Effector memory CD4-positive, alpha-beta T cell (primary cell): ENCODE measurements at places on chromosomes 16 and 17.

GRCh38 chr17:74682028-74682427, 30.7 kb downstream of the CD300LF start:
- no peak for DNase-seq

GRCh38 chr16:85216522-85217375, 104.5 kb upstream of the CIBAR2 start:
- no peak for DNase-seq

DNA sequence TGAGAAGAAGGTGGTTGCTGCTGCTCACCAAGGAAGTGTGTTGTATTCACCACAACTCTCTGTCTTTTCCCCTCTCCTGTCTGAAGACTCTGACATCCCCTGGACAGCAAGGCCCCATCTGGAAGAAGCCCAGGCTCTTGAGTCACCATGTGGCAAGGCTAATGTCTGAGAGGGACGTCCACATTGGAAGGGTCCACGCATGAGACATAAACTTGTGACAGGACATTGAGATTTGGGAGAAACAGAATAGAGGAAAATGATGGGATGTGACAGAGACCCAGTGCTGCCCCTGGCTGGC, 176.5 kb downstream of the IRF8 start:
- no peak for DNase-seq

- DNase-seq = no peak
These were observed 37.7 kb upstream of the CCDC182 start for GRCh38 chr17:57782647-57783337.

GRCh38 chr16:81497690-81498089, 53.1 kb downstream of the CMIP start:
- DNase-seq = no peak

DNA sequence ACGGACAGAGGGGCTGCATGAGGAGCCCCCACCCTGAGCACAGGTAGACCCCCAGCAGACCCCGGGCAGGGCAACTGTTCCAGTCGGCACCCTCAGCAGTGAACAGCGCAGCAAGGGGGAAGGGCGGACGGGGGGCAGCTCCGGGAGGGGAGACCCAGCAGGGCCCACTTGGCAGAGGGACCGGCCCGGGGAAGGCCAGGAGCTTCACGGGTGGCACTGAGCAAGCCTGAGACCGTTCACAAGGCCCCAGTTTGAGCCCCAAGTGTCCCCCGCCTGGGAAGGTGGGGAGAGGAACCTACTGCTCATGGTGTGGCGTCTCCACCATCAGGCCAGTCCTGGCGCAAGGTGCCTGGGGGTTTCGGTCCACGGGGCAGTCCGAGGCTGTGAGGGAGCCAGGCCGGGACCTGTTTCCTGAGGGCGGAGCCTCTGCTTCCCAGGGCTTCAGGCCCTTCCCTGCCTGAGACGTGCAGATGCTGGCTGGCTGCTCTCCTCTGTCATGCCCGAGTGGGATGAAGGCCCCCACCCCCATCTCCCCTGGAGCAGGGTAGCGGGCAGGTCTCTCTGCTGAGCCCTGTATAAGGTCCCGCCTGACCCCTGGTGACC, 54.4 kb upstream of the GNG13 start:
- DNase-seq = no peak

- no peak for DNase-seq
These were observed 16.8 kb upstream of the RBFOX1 start for GRCh38 chr16:7315813-7316212.

- DNase-seq = no peak
These were observed 3.0 kb downstream of the TP53I13 start for GRCh38 chr17:29571486-29571882.

GRCh38 chr17:78544881-78545755, 32.1 kb downstream of the DNAH17 start:
- no peak for DNase-seq

- DNase-seq = peak; percentile 36
These were observed 59.1 kb downstream of the OR1D5 start for GRCh38 chr17:3004150-3004801.

DNA sequence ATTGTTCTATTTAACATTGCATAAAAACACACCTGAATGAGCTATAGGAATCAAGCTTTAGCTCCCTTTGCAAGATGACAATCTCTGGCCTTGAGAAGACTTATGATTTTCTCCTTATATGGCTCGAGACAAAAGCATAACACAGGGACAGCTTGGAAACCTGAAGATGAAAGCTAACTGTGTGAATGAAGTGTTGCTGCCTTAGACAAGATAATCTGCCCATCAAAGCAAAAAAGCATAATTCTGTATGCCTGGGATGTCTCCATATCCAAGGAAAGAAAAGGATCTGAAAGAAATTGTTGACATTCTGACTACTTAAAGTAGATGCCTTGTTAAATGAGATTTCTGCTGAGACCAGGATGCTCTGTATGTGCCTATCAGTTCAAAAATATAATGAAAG, 526.7 kb upstream of the TOM1L1 start:
- DNase-seq = no peak

DNA sequence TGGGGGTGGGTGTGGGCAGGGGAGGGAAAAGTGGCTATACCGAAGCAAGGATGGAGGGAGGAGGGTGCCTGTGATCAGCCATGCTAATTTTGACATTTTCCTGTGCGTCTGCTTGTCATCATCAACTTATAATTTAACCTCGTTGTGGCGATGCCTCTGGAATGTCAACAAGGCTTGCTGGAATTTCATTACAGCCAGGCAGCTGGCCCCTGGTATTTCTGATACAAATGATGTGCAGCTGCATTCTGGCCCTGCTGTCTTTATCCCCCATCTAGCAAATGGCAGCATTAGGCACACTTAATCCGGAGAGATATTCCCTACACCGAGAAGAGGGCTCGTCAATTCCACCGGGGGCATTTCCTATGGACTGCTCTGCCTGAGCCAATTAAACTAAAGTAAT, 278.3 kb upstream of the CCL2 start:
- no peak for DNase-seq

- DNase-seq = no peak
These were observed 42.3 kb downstream of the HNF1B start for GRCh38 chr17:37702598-37702997.

DNA sequence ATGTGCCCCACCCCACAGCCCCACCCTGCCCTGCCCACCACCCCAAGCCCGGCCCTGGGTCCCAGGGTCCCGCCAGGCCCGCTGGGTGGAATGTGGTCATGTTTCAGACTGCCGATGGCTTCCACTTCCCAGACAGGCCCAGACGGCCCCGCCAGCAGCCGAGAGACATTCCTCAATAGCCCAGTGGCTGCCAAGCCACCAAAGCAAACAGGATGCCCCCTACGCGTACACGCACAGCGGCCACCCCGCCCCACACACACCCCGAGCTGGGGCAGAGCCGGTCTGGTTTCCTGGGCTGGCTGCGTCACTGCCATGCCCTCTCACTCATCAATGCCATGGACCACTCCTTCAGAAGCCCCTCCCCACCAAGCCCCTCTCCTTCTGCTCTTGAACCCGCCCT, 1.2 kb upstream of the KRT17 start:
- no peak for DNase-seq

DNA sequence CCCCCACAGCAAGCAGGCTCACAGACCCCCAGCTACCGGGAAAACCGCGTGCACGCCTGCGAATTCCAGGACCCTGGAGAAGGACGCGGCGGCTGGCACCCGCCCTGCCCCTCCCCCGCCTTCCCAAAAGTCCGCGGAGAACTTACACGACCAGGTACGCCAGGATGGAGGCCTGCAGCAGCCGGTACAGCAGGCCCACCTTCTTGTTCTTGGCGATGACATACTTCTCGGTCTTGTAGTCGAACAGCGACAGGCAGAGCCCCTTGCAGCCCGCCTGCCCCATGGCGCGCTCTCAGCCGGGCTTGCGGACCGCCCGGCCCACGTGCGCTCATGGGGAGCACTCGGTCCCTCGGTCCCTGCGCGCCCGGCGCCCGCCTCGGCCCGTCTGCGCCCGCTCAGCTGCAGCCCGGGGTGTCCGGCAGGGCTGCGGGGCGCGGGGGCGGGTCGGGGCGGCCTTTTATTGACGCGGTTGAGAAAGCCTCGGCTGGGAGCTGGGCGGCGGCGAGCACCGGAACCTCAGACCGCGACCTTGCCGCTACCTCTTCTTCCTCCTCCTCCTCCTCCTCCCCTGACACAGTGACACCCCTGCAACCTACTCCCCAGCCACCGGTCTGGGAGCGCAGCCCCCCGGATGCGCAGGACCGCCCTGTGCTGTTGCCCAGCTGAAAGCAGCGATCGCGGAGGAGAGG, at the start of gene P2RX5:
P2RX5 (minus strand) TSS at position 433 of the 689 bp plus-strand sequence; CDS start at position 283, 150 bp downstream.
- DNase-seq = no peak

DNA sequence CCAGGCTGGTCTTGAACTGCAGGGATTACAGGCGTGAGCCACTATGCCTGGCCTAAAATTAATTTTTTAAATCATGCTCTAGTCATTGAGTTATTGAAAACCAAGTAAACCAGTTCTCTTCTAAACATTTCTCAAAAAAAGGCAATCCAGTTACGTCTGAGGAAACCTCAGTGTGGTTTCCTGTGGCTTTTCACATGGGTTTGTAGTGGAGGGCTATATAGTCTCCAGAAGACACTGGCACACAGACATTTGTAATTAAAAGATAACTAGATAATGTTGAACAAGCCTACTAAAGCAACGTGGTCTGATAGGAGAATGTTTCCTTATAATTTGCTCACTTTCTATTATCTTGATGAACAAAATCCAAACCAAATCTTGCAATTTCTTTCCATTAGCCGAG, 5.2 kb upstream of the TOB1 start:
- DNase-seq = peak; percentile 32

GRCh38 chr16:1984347-1985225, 593 bp downstream of the GFER start:
- DNase-seq = no peak

- DNase-seq = no peak
These were observed 100.1 kb upstream of the DYNLRB2 start for GRCh38 chr16:80440667-80441066.

GRCh38 chr17:48735062-48735351, 6.5 kb upstream of the HOXB13 start:
- DNase-seq = no peak

DNA sequence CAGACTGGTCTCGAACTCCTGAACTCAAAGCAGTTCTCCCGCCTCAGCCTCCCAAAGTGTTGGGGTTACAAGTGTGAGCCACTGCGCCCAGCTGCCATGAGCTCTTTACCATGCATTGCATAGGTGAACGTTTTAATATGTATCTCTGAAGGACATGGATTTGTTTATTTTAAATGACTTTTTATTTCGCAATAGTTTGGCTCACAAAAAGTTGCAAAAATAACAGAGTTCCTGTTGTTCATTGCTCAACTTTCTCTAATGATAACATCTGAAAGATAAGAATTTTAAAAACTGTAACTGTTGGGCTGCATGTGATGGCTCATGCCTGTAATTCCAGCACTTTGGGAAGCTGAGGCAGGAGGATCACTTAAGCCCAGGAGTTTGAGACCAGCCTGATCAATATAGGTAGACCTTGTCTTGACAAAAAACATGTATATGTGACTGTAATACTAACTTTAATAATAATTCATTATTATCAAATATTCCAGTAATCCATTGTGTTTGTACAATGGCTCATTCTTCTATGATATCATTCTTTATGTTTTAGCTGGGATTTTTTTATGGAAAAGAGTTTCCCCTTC, 80.1 kb downstream of the ABCC1 start:
- no peak for DNase-seq

- no peak for DNase-seq
These were observed 25.0 kb upstream of the C16orf78 start for GRCh38 chr16:49348408-49349176.

GRCh38 chr17:60403962-60404361, 12.0 kb upstream of the USP32 start:
- DNase-seq = no peak

DNA sequence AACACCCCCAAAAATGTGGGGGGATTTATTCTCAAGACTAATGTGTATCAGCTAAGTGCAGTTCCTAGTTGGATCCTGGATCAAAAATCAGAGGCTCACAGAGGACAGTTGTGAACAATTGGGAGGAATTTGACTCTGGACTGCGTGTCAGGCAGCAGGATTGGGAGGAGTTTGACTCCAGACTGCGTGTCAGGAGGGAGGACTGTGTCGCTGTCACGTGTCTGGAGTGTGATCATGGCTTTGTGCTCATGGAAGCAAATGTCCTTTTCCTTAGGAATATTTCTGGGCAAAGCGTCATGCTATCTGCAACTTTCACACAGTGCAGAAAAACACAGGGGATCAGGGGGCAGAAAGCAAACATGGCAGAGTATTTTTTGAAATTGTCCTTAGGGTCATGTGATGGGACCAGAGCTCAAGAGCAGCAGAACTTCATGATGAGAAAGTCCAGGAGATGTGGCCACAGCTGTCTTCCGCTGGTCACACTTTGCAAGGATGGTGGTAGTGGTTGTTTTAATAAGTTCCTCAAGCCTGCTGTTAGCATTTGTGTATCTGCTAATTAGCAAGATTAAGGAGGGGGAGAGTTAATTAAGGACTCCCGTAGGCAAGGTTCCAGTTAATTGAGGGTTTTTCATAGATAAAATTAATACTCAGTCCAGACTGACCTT, 122.0 kb upstream of the CHMP6 start:
- no peak for DNase-seq

DNA sequence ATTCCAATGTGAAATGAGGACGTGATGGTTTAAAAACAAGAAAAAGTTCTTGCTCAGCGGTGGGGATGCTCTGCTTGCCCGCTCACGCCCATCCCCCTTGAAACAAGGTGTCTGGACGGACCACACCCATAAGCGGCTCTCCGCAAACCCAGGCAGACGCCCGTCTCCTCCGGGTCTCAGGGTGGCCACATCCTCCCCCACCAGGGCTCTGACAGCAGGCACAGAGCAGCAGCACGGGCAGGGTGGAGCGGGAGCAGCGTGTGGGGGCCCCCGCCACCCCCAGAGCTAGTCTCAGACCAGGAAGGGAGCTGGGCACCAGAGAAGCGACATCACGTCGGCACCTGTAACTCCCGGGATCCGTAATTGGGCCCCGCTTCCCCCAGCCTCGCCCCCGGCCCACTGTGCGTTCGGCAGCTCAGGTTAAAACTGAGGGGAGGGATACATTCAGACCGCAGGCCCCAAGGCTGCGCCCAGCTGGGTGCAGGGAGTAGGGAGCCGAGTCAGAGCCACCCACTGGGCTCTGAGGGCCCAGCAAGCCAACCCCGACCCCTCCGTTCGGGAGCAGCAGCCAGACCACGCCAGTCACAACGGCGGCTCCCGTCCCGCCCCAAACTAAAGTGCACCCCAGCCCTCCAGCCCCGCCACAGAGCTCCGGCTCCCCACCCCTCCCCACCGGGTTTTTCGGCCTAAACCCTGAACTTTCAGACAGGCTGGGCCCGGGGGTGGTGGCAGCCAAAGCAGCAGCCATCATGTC, 22.0 kb downstream of the CLUH start:
- no peak for DNase-seq

GRCh38 chr17:51687887-51688286, 427.5 kb downstream of the UTP18 start:
- no peak for DNase-seq
